ENCODE measurements at places on chromosomes 6 and 20. TPM values are rescaled to one million over a fixed set of nuclear protein-coding genes. Genes with fewer than 3 reads are reported as not detected.

Gene CGA
- not detected for total RNA-seq

Gene CEBPB
- 226 TPM for total RNA-seq

Gene OPRM1
- total RNA-seq: not detected

Gene CDC5L
- total RNA-seq: 26.4 TPM

Gene FRS3
- 3.9 TPM for total RNA-seq

Gene HCK
- total RNA-seq: not detected

Gene GGTLC1
- not detected for total RNA-seq

Gene ZNF391
- 8.3 TPM for total RNA-seq

Gene PTPRK
- 50.2 TPM for total RNA-seq

Gene GABRR1
- not detected for total RNA-seq

Gene ENPP5
- total RNA-seq: not detected

Gene HLA-DMA
- total RNA-seq: 2.9 TPM

Gene CRISP2
- total RNA-seq: not detected

Gene RBPJL
- not detected for total RNA-seq

Gene SMLR1
- total RNA-seq: not detected

Gene HLA-B
- 87.4 TPM for total RNA-seq

Gene AK9
- total RNA-seq: 4.7 TPM

Gene KCNS1
- total RNA-seq: not detected

Gene SLC22A16
- total RNA-seq: not detected

Gene HRH3
- not detected for total RNA-seq

Gene SEMG1
- total RNA-seq: not detected

Gene PRSS16
- 27.9 TPM for total RNA-seq

Gene TSHZ2
- total RNA-seq: 1.6 TPM

Gene WFDC10B
- not detected for total RNA-seq

Gene TLDC2
- not detected for total RNA-seq

Gene VSX1
- not detected for total RNA-seq

Gene EEF1E1
- total RNA-seq: 52.1 TPM

Gene PGC
- total RNA-seq: not detected

Gene KIAA0408
- total RNA-seq: not detected

Gene CASS4
- total RNA-seq: not detected

Gene DNAAF9
- total RNA-seq: 9.2 TPM

Gene SLC17A4
- not detected for total RNA-seq

Gene TGM2
- 1.5 TPM for total RNA-seq

Gene ECT2L
- total RNA-seq: not detected

Gene HEY2
- not detected for total RNA-seq
